Stimulated activated CD4-positive, alpha-beta T cell treated with anti-CD3 and anti-CD28 coated beads, Interleukin-15, amount 100 ng/mL, for 1 hour (primary cell): ENCODE measurements at places on chromosomes 11 and 22.

DNA sequence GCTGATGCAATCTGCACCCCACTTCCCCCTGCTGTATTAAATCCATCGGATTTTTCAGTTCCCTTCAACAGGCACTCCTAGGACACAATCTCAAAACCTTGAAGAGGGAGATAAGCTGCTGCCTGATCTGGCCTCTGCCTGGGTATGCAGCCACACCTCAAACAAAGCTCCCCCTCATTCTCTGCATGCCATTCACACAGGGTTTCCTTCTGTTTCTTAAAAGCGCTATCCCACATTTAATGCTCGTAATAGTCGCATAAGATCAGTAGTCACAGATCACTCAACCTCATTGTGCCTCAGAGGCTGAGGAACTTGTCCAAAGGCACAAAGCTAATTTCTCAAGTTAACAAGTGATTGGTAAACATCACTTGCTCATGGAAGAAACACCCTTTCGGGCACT, 34.0 kb downstream of the UQCR10 start:
- no peak for DNase-seq

DNA sequence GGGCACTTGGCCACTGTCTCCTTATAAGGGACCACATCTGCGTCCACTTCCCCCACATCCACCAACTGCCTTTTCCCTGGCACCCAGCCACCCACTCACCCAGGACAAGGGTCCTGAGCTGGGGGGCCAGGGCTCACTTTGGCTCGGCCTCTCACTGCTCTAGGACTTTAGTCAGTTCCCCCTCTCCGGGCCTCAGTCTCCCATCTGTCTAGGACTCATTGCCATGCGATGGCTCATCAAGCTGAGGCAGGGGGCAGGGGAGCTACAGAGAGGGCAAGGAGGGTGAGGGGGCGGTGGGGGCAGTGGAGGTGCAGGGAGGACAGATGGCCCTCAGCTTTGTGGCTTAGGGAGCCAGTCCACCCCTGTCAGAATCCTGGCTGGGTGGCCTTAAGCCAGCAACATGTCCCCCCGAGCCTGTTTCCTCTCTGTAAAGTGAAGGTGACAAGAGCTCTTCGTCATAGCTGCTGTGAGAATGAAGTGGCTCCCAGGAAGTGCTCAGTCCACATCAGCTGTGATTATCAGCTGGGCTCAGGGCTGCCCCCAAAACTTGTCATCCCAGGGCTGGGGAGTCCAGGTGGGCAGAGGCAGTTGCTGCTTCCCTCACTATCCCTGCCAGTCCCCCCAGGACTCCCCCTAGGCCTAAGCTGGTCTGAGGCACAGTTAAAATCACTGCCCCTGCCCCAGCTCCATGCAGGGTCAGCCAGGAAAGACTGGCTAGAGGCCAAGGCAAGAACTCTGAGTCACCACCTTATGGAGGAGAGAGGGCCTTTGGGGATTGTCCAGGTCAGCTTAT, 14.9 kb downstream of the RAC2 start:
- no peak for DNase-seq

- DNase-seq, result no peak
Observed at GRCh38 chr11:37557990-37558389, 960.0 kb upstream of the RAG2 start.

DNA sequence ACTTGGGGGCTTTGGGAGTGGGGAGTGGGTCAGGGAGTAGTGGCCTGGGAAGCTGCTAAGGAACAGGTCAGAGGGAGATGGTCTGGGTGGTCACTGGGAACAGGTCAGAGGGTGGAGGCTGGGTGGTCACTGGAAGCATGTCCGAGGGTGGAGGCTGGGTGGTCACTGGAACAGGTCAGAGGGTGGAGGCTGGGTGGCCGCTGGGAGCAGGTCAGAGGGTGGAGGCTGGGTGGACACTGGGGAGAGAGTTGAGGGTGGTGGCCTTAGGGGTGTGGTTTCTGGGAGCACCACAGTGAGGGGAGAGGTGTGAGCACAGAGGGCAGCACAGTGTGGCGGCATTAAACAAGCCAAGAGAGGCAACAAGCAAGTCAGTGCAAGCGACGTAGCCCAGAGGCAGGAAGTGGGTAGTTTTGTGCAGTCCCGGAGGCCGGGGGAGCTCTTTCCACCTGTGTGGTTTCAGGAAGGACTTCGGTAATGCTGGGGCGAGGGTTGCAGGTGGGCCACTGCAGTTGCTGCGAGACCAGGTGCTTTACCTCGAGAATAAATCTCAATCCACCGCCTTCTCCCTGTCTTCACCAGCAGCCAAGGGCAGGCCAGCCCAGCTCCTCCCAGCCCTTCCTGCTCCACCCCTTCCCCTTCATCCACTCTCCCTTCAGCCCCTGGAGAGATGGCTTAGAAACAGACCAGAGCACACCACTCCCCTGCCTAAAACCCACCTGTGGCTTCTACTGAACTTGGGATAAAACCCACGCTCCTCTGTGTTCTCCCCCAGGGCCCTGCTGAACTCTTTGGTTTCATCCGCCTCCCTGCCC, 3.2 kb upstream of the CACNA1I start:
- DNase-seq, result peak; percentile 18

GRCh38 chr22:33598821-33599220, 321.5 kb downstream of the LARGE1 start:
- DNase-seq, result no peak

- no peak for DNase-seq
Observed at GRCh38 chr11:40337118-40337517, 1122.3 kb downstream of the LRRC4C start.

DNA sequence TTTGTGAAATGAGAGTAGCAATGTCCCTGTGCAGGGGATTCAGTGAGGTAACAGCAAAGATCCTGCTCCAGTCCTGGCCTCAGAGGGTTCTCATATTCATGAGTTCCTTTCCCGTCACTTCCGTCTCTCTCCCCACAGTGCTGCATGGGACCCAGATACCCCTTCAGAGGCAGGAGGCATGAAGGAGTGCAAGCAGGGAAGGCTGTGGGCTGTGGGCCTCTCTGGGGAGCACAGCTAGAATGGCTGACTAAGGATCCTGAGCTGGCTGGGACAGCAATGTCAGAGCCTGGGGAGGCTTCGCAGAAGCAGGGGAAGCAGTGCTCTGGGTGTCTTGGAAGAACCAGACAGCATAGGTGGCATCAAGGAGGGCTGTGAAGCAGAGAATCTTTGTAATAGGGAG, 13.0 kb downstream of the PKNOX2 start:
- DNase-seq, result no peak

DNA sequence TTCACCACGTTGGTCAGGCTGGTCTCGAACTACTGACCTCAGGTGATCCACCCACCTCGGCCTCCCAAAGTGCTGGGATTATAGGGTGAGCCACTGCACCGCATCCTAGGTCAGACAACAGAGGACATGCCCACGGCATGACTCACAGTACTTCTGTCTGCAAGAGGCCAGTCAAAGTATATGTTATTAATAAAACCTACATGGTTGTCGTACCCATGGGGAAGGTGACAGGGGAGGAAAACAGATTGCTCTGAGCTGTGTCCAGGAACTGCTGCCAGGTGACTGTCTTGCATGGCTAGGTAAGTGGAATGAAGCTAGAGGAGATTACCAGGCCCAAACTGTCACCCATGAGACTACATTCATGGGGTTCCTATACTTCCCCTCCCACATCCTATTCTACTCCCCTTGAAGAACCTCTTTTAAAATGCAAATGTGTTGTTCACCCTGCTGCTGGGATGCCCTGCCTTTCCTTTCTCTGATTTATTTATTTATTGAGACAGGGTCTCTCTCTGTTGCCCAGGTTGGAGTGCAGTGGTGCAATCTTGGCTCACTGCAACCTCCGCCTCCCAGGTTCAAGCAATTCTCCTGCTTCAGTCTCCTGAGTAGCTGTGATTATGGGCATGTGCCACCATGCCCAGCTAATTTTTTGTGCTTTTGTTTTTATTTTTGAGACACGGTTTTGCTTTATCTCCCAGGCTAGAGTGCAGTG, 2.0 kb upstream of the NLRX1 start:
- DNase-seq, result no peak

DNA sequence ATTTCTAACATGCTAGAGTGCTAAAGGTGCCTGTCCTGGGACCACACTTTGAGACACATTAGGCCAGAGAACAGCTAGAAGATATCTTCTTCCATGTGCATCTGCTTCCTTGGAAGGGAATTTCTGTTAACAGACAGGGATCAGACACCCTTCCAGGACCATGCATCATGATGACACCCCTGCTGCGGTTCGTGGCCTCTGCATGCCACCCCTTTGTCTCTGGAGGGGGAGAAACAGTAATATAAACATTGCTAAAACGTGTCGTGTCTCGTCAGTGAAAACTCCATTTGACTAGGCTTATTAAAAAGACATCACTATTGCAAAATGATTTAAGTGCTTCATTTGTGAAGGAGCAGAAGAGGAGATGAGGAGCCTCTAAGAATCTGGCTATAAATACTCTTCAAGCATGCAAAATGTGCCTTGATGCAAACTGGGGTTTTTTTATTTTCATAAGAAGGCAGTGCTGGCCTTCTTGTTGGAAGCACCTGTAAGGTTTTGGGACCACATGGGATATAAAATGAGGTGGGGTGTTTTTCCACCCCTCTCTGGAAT, 141.6 kb downstream of the MYO18B start:
- DNase-seq, result no peak

- DNase-seq, result no peak
Observed at GRCh38 chr11:88246696-88247095, 71.5 kb upstream of the RAB38 start.

DNA sequence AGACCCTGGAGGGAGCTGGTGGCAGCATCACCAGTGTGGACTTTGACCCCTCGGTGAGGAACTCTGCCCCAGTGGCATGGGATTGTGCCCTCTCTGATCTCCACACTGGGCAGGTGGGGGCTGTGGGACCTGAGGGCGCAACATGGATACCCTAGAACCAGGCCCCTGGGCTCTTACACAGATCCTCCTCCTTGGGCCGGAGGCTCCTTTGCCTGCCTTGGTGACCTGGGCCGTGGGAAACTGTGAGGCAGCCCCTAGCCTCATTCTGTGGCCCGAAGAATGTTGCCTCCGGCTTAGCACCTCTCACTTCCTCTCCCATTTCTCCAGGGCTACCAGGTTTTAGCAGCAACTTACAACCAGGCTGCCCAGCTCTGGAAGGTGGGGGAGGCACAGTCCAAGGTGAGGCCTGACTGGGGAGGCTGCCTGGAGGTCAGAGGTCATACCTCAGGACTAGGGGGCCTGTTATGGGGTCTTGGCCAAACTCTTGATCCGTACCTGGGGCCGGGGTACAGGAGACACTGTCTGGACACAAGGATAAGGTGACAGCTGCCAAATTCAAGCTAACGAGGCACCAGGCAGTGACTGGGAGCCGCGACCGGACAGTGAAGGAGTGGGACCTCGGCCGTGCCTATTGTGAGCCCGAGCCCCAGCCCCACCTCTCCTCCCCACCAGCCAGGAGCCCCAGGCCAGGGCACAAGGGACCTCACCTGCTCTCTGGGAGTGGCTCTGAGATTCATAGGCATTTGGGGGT, 12.2 kb downstream of the ATG16L2 start:
- DNase-seq, result no peak

GRCh38 chr11:121453589-121454299, 977 bp upstream of the SORL1-AS1 start:
- DNase-seq, result no peak

DNA sequence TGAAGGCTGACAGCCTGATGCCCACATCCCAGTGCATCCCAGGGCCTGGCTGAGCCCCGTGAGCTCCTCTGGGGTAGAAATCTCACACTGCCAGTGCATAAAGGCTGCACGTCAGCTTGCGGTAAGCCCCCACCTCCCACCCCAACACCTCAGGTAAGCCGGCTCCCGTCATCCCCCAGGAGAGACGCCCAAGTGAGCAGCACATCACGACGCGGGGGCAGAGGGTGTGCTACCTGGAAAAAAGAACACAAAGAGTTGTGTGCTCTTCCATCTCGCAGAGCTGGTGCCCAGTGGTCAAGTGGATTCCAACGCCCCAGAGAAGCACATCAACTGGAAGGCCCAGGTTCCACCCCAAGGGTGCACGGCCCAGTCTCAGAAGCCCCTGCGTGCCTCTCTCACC, 50.0 kb downstream of the IGSF9B start:
- DNase-seq, result no peak

GRCh38 chr22:38631724-38632123, 24.5 kb downstream of the FAM227A start:
- DNase-seq, result no peak

DNA sequence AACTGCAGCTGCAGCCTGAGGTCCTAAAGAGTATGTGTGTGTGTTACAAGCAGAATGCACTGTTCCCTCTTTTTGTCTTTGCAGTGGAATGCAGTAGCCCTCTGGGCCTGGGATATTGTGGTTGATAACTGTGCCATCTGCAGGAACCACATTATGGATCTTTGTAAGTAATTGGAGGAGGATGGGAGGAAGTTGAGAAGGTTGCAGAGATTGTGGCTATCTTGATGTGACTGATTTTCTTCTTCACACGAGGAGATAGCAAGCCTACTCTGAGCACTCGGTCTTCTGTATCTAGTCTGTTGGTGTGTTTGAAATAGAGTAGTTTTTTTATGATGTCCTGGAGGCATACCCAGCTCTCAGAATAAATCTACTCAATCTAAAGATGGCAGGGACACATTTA, 2.3 kb downstream of the RBX1 start:
- DNase-seq, result no peak

GRCh38 chr11:18669711-18670110, 28.9 kb upstream of the TMEM86A start:
- DNase-seq, result no peak

DNA sequence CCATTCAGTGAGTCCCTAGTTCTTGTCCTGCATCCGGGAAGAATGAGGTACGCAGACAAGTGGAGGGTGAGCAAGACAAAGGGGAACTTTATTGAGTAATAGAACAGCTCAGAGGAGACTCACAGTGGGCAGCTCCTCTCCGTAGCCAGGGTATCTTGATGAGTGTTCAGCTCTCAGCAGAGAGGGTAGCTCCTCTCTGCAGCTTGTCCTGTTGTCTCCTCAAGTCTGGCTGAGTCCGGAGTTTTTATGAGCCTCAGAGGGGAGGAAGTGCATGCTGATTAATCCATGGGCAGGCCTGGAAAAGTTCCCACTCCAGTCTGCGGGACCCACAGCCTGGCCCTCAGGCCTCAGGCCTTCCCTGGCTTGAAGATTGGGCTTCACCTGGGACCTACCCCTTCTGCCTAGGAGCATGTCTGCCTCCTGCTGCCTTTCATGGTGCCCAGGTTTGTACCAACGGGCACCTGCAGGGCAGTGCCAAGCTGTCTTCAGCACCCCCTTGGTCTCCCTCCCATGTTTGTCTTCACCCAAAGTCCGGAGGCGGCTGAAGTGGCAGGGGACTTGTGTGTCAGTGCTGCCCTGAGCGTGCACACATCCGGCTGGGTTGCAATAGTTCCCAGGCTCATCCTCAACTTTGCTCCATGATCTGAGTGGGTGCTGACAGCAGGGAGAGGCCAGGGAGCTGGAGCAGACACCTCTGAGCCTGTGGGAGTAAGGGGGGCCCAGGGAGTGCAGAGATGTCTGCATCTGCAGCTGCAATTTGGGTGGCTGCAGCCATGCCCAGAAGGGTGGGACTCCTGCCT, 134.2 kb downstream of the LDLRAD3 start:
- no peak for DNase-seq

- DNase-seq, result no peak
Observed at GRCh38 chr11:15864026-15864805, 492.1 kb downstream of the SOX6 start.
